ENCODE measurements at places on chromosomes 3 and 15.

DNA sequence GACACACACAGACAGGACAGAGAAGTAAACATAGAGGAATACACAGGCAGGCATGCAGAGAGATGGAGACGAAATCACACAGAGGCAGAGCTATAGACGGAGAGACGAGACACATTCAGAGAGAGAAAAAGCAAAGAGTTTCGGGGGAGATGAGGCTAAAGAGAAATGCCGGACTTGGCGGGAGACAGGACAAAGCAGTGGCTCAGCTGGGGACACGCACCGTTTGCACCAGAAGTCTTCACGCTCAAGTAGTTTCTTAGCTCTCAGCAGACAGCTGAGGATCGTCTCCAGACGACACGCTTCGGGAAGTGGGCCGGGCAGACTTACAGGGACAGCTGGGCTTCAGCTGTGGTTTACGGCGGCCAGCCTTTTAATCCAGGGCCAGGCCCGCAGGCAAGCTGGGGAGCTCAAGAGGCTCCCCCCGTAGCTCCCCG is 56.2 kb upstream of the DLG1 start:
- no peak for DNase-seq

DNA sequence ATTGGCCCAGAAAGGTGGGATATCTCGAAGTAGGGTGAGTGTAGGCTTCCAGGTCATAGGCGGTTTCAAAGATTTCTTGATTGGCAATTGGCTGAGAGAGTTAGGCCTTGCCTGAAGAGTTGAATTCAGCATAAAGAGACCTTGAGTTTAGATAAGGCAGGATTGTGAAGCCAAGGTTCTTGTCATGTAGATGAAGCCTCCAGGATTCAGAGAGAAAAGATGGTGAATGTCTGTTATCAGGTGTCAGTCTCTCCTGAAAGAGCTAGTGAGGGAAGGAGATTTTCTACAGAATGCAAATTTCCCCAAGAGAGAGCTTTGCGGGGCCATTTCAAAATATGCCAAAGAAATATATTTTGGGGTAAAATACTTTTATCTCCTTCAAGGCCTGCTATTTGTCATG is 217.0 kb upstream of the TLE3 start:
- DNase-seq: no peak

DNA sequence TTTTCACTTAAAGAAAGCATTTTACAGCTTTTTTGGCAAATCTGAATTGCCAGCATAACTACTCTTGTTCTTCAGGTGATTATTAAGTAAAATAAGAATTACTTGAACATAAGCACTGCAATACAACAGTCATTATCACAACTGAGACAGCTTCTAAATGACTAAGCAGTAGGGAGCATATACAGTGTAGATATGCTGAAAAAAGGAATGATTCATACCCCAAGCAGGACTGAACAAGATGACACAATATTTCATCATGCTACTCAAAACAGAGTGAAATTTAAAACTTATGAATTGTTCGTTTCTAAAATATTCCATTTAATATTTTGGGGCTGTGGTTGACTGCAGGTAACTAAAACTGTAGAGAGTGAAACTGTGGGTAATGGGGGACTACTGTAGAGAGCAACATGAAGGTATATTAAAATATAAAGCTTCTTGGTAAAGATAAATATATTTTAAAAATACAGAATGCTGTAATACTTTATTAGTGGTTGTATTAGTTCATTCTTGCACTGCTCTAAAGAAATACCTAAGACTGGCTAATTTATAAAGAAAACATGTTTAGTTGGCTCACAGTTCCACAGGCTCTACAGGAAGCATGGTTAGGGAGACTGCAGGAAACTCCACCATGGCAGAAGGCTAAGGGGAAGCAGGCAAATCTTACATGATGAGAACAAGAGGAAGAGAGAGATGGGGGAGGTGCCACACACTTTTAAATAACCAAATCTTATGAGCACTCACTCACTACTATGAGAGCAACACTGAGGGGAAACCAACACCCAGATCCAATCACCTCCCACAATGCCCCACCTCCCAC is 84.8 kb downstream of the DCLK3 start:
- no peak for DNase-seq

DNA sequence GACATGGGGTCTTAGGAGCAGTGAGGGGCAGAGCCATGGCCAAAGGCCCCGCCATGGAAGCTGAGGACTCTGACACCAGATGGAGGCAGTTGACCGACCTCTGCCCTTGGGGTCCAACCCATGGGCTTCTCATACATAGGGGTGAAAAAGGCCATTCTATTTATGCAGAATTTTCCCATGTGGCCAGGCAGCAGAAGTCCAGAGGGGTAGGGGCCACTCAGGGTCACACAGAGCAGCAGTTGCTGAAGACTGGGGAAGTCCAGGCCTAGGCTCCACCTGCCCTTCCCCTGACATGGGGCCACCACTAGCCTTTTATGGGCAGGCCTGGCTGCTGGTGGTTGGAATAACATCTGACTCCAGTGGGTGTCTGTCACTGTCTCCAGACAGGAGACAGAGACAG is 6.4 kb downstream of the PRSS50 start:
- no peak for DNase-seq

DNA sequence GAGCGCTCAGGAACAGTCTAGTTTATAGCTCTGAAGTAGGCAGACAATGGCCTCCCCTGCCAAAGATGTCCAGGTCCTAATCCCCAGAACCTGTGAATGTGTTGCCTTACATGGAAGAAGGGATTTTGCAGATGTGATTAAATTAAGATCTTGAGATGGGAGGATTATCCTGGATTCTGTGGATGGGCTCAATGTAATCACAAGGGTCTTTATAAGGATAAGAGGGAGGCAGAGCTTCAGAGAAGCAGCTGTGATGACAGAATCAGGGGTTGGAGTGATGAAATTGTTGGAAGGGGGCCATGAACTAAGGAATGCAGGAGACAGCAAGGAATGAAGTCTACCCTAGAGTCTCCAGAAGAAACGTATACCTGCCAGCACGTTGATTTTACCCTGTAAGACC is 14.0 kb upstream of the GK5 start:
- DNase-seq: no peak

DNA sequence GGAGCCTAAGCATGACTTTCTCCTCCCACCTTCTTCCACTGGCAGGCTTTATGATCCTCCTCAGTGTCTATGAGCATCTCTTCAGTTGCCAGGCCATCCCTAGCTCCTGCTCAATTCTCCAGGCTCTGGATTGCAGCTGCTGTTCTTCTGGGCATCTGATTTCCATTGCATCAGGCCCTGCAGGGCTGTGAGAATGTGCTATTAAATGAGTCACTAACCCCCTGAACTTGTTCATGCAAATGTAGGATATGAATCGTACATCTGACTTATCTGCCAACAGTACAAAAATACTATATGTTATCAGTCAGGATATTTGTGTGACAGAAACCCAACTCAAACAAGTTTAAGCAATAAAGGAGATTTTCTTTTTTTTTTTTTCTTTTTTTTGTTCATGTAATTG is 11.9 kb downstream of the GPR176 start:
- DNase-seq: no peak

- no peak for DNase-seq
Observed at GRCh38 chr3:171770689-171771620, 39.3 kb downstream of the PLD1 start.

DNA sequence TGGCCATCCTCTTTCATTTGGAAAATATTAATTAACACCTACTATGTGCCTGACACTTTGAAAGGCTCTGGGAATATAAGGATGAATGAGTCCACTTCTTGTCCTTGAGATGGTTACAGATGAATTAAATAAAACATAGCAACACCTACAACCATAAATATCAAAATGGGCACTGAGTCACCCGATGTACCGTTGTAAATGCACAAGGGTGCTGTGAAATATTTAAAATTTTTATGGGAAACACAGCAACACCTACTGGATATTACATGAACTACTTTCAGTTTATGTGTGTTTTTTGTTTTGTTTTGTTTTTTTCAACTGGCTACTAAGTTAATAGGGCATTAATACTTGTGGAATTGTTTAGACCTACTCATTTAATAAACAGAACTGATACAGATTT is 239.0 kb upstream of the NAALADL2 start:
- no peak for DNase-seq

GRCh38 chr3:160279657-160280056 is 54.4 kb downstream of the C3orf80 start:
- DNase-seq: no peak

DNA sequence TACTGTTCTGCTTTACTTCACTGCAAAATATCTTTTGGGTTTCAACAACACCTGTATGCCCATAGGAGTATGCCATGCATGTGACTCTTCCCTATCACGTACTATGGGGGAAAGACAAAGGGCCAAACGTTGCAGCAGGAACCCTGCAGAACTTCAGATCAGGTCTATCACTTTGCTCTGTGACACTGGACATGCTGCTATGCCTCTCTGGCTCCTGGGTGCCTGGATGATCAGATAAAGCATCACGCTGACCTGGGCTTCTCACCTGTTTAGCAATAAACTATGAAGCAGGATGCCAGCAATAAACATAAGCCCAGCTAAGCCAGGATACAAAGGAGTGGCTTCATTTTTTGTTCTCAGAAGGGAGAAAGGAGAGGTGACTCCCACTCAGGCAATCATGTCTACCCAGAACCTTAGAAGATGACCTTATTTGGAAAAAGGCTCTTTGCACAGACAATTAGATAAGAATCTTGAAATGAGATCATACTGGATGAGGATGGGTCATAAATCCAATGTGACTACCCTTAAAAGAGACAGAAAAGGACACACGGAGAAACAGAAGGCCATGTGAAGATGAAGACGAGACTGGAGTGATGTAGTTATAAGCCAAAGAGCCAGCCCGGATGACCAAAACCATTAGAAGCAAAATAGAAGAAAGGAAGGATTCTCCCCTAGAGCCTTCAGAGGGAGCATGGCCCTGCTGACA is 19.3 kb downstream of the POMGNT2 start:
- DNase-seq: no peak

DNA sequence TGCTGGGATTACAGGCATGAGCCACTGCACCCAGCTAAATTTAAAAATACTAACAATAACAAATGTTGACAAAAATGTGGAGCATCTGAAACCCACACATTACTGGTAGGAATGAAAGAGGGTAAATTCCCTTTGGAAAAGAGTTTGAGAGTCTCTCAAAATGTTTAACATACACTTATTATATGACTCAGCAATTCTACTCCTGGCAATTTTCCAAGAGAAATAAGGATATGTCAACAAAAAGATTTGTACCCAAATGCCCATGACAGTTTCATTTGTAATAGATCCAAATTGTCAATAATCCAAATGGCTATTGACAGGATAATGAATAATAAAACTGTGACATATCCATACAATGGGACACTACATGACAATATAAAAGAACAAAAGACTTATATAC is 9.0 kb downstream of the HCLS1 start:
- DNase-seq: no peak

GRCh38 chr3:87069971-87070370 is 79.0 kb upstream of the VGLL3 start:
- no peak for DNase-seq
